NAMALWA (cell line): ENCODE measurements at places on chromosomes 11 and 22.

DNA sequence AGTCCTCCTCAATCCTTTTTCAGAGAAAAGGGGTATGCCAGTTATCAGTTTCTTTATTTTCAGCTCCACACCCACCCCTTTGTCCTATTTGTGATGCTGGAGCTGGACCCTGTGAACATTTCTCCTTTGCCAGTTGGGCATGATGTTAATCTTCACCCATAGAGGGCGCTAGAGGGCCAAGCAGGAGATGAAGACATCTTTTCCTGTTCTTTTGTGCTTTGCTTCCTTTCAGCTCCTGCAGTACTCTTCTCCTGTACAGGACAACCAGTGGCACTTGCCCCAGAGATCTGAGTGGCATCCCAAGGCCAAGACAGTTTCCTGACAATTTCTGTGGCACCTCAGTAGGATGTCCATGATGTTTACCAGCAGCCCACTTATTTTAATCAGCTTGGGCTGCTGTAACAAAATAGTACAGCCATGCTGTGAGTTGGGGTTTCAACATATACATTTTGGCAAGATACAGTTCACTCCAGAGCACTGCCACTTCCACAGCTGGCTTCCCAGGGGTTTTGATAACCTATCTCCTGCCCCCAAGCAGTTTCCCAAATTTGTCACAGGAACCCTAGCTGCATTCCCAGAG, 4.6 kb downstream of the SAA2 start:
- DNase-seq, result peak; percentile 84

DNA sequence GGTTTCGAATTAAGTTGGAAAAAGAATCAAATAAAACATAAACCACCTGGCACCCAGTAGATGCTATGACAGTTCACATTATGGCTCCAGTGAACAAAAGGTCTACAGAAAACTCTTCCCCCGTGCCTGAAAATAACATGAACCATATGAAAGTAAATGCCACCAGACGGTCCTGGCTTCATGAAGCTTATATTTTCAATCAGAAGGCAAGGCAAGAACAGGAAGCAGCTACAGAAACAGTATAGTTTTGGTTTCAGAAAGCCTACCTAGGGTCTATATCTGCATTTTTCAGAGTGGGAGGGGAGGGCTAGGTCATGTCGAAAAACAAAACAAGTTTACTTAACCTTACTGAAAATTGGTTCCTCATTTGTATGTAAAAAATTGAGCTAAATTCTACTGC, 9.8 kb downstream of the RAB30 start:
- DNase-seq, result peak; percentile 81

DNA sequence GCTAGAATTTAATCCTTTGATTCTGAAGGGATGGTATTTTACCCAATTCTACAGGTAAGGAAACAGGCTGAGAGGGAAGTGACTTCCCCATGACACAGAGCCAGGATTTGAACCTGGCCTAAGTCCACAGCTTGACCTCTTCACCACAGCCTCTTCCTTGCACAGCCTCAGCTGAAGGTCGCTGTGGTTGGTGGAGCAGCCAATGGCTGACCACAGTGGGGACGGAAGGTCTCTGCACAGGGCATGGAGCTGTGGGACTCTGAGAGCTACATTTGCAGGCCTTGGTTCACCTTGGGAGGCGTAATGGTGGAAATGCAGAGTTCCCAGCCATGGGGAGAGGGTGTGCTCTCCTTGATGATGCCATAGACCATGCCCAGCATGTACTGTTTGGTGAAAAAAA, 295.0 kb downstream of the DDX10 start:
- DNase-seq, result no peak

DNA sequence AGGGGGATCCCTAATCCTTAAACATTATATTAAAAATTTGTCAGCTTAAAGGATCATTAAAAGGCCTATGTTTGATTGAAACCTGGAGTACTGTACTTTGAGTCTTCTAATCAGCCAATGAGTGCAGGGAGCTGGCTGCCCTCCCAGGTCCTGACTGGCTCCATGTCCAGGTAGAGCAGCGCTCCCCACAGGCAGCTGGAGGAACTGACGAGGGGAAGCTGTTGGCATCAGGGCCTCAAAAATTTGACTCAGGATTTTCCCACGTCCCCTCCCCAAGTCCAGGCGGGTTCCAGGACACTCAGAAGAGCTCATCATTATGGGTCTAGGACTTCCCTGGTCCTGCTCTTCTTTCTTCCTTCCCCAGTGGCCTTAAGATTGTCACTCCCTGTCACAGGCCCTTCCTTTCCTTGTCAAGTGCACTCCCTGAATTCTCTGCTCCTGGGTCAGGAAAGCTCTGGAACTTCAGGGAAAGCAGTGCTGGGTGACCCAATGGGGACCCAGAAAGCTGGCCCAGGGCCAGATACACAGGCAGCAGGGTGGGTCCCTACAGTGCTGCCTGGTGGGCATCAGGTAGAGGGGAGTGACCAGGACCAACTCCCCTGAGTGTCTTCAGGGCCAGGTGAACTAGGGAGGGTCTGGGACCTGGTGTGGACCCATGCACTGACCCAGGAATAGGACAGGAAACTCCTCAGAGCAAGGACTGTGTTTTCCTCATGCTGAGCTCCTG, 65.5 kb downstream of the GGTLC2 start:
- DNase-seq, result peak; percentile 45

DNA sequence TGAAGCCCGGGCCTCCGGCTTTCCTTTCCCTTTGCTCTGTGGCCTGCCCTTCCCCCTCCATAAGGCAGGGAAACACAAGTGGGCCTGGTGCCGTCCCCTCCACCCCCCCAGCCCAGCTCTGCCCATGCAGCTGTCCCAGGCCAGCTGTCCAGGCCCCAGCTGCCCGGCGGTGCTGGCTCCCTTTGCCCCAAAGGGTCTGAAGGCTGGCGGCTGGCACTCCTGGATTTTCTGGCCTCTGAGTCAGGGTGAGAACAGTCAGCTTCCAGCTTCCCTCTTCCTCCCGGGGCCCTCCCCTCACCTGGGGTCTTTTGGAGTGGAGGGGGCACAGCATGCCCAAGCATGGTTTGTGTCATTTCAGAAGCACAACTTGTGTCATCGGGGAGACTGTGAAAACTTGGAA, 27.8 kb downstream of the CD82 start:
- DNase-seq, result no peak

- no peak for DNase-seq
Measured at GRCh38 chr11:12719221-12719620, 45.0 kb downstream of the TEAD1 start.

DNA sequence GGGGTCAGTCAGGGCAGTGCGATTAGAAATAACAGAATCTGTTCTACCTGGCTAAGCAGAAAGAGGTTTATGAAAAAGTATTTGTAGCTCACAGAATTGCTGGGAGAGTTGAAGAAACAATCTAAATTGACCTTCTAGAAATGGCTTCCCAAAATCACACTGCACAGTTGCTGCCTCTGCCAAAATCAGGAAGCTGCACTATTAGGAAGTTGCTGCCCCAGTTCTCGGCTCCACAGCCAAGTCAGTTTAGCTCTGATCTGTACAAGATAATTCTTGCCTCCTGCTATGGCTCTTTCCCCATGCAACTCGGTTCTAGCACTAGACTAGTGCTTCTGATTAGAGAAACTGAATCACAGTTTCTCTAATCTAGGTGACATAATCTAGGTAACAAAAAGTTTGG, 16.0 kb upstream of the CCDC90B start:
- no peak for DNase-seq

- no peak for DNase-seq
Measured at GRCh38 chr11:26350002-26350401, 18.1 kb downstream of the ANO3 start.

DNA sequence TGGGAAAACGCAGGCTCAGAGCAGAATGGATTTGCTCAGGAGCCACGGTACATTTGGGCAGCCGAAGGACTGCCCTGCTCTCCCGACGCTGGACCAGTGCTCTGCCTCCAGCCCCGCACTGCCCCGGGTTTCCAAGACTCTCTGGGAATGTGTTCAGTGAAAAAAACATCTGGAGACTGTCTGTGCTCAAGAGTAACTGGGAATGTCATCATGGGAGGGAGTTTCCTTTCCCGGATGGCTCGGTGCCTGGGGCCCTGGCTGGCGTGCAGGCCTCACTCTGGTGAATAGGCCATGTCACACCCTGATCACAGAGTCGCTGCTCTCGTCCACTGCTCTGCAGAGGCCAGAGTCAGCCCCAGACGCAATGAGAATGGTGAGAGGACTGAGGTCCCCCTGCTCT, 9.8 kb upstream of the APOL6 start:
- DNase-seq, result no peak

DNA sequence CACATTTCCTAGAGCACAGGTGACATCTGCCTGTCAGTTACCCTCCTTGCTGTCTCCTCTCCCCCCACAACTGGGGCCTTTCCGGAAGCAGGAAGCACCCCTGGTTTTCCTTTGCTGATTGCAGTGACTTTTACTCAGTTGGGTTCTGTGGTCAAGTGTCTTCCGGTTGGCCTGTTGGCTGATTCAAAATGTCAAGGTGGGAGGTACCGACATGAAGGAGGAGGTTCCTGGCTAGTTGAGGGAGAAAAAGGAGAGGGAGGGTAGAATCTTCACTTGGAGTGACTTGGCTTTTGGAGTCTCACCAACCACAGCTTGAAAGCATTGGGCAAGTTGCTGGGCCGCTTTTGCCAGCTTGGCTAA, 9.3 kb upstream of the ADAMTS15 start:
- DNase-seq, result no peak

GRCh38 chr22:22745225-22746060, 101.0 kb downstream of the GGTLC2 start:
- DNase-seq, result peak; percentile 64
